Prostate gland (tissue), 2 donors: ENCODE measurements at places on chromosomes 7 and 10.

- no peak for DNase-seq
These were observed 94.0 kb upstream of the PPP2R2D start for GRCh38 chr10:131806646-131807317.

DNA sequence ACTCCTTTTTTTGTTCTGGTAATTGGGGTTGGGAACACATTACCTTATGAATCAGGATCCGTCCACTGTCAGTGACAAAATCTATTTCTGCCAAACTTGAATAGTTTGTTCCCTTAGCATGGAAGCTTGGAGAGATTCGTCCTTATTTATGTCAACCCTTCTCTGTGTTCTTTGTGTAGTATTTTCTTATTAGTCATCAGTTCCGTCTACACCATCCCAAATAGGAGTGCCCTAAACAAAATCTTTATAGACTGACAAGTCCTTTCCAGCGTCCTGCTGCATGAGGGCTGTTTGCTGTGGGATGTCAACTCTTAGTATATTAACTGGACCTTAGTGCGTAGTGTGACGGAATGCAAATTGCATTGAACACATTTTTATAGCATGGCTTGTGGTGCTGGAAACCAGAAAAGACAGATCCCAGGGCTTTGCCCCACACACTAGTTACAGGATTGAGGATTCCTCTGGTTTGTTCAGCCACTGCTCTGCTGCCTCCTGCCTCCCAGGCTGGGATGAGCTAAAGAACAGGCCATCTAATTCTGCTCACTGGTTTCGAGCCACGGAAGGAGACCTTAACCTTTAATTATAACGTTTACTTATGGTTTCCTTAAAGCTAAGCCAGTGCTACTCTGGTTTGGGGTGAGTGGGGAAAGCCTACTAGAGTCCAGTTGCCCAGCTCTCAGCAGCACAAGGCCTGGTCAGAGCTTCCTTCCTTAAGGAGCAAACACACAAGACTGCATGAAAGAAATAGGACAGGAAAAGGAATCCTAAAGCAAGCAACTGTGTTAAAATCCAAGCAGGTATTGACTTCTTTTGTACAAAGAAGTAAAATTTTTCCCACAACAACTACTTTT lies 194.4 kb downstream of the CCSER2 start:
- DNase-seq: no peak

GRCh38 chr10:128174581-128175559 lies 48.6 kb upstream of the MKI67 start:
- no peak for DNase-seq

- no peak for DNase-seq
These were observed 13.1 kb downstream of the UMAD1 start for GRCh38 chr7:7653593-7654187.

DNA sequence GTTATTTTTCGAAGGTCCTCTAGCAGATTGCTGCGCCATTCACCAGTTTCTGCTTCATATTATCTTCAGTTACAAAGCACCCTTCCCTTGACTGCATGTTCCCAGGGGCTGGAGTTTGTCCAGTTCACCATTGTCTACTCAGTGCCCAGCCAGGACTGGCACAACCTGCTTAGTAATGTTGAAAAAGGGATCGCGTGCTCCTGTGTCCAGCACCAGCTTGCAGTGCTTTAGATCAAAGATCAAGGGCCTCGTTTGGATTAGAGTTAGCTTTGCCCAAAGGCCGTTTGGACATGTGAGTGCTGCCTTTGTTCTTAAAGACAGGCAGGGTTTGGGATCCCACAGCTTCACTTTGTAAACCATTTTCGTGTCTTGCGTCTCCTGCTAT lies 867 bp downstream of the ATP6V0E2 start:
- DNase-seq: peak; percentile 73

GRCh38 chr7:128801003-128801402 lies 9.2 kb downstream of the CCDC136 start:
- no peak for DNase-seq

- no peak for DNase-seq
These were observed 2.5 kb downstream of the IGFBP3 start for GRCh38 chr7:45918556-45918955.

GRCh38 chr10:77187376-77187999 lies 450.1 kb downstream of the KCNMA1 start:
- no peak for DNase-seq

GRCh38 chr7:157519246-157519645 lies 182.4 kb downstream of the DNAJB6 start:
- no peak for DNase-seq

DNA sequence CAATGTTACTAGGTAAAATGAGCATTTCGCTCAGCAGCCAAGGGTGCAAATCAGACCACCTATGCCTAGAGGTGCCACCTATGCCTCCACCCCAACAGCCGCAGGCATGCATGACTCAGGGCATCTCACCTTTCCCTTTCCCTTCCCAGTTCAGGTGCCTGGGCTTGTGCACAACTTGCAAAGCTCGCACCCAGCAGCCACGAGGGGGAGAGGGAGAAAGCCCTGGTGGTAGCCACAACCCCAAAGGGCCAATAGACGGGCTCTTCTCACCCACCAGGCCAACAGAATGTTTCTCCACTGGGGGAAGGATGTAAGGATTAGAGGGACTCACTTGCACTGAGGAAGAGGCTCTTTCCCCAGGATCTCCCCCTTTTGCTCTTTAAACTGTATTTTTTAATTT lies 462.3 kb upstream of the PCDH15 start:
- DNase-seq: no peak

- DNase-seq: no peak
These were observed 2.4 kb upstream of the ST7 start for GRCh38 chr7:116950889-116951351.

DNA sequence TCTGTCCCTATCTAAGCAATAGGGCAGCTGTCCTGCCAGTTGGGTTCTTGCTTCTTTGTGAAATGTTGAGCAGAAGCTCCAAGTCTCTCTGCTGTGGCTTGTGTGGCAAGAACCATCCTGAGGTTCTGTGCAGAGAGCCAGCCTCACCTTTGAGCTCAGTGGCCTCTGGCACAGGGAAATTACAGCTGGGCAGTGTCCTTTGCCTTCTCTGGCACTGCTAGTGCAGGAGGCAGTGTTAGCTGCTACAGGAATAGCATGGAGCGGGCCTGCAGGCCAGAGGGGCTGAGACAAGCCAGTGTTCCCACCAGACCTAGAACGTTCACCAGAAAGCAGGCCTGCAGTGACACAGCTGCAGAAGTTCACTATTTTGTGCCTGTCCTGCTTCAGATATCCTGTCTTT lies 1.8 kb downstream of the PRXL2A start:
- DNase-seq: no peak

DNA sequence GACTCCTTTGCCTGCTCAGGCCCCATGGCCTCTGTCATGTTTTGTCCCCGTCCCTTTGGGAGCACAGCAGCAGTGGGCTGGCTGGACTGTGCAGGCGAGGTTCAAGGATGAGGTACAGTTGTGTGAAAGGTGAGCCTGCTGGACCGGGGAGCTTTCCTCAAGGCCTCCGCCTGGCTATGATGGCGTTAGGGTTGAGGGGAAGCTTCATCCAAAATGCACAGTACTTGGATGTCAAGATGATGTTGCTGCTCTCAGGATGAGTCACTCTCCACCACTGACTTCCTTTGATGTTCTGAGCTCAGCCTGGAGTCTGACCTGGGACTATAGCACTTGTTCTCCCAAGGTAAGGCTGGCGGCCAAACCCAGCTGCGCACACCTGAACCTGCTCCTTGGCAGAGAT lies 152.7 kb upstream of the SHH start:
- no peak for DNase-seq

DNA sequence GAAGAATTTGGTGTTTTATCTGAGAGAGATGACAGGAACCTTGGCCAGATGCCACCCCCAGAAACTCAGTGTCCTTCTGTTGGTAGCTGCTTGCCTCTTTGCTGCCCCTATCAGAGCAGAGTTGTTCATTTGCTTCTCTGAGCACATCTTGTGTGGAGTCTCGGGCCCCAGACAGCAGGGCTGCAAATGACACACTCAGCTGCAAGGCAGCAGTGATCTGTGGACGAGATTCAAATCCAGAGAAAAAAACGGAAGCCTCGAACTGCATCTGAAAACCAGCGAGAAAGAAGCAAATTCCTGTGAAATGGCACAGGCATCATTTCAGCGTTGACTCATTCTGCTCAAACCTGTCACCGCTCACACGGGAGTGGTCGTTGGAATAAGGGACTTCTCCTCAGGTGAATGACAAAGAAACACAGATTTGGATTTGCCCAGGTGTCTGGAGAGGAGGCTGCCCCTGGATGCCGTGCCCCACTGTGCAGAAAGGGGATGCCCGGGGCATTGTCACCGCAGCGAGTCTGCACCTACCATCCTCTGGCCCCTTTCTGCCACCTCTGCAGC lies 144.7 kb downstream of the PFKFB3 start:
- DNase-seq: no peak

- DNase-seq: no peak
These were observed 96.4 kb downstream of the SLC25A40 start for GRCh38 chr7:87779806-87780205.

- no peak for DNase-seq
These were observed 476.2 kb upstream of the GALNT17 start for GRCh38 chr7:70655694-70656093.
